A172 (cell line): ENCODE measurements at places on chromosomes 1 and 21.
A peak's percentile ranks its signal among the peaks of the same experiment; 100 is the strongest.

DNA sequence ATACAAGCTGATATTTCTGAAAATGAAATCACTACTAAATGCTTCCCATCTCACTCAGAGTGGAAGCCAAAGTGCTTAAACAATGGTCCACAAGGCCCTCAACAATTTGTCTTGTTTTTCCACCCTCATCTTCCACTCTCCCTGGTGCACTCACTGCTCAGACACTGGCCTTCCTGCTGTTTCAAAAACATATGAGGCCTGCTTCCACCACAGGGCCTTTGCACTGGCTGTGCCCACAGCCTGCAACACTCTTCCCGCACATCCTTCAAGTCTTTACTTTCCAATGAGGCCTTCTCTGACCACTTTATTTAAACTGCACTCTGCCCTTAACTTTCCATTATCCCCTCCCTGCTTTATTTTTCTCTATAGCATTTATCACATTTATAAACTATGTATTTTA is 53.8 kb downstream of the SYNJ1 start:
- no peak for DNase-seq

GRCh38 chr1:81129776-81130175 is 671.0 kb upstream of the ADGRL2 start:
- DNase-seq: no peak

GRCh38 chr1:152186556-152187285 is 27.7 kb upstream of the RPTN start:
- DNase-seq: peak; percentile 35

- DNase-seq: no peak
These were observed 24.6 kb upstream of the LYPLAL1 start for GRCh38 chr1:219149009-219149577.

GRCh38 chr1:3109355-3109754 is 40.4 kb downstream of the PRDM16 start:
- no peak for DNase-seq

- no peak for DNase-seq
These were observed 29.1 kb downstream of the STPG1 start for GRCh38 chr1:24384251-24385090.

DNA sequence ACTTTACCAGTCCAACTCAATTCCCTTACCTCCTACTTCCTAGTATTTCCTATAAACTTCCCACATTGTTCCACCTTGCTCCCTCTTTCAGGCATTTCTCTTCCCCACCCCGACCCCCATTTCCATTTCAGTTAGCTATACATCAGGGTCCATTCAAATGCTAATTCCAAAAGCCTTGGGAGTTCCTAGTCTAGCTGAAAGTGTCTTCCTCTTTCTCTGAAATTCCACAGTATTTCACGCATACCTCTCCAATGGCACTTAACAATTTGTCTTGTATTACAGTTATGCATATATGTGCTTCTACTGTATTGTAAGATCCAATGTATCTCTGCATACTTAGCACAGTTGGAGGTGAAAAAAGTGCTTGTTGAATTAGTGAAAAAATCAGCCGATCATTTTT is 94.9 kb downstream of the ZNF644 start:
- no peak for DNase-seq

DNA sequence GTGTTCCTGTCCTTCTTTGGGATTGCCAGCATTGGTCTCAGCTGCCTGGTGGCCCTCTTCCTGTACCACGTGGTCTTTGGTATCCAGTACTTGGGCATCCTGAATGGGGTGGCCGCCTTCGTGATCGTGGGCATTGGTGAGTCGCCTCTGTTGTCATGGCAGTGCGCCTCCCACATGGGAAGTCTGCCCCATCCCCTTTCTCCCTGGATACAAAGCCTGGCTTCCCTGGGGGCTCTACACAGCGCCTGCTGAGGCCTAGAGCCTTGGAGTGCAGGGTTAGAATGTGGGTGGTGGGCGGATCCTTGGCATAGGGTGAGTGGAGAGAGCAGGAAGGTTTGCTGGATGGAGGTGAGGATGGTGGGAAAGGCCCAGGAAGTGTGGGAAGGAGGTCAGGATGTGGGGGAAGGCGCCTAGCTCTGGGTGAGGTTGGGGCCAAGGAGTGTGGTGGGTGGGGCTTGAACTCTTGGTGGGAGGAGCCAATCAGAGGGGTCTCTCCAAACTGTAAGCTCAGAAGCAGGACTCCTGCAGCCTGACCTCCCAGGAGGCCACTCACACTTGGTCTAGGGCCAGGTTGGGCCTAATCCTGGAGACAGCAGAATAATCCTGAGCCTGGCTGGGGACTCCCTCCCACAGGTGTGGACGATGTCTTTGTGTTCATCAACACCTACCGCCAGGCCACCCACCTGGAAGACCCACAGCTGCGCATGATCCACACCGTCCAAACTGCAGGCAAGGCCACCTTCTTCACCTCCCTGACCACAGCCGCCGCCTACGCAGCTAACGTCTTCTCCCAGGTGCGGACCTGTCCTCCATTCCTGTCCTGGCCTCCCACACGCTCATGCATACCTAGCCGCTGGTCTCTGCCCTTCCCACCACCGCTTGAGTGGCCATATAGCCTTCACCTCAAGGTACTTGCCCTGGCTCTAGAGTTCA is 36.7 kb downstream of the DISP3 start:
- no peak for DNase-seq

GRCh38 chr1:106975944-106976343 is 80.5 kb upstream of the PRMT6 start:
- no peak for DNase-seq

DNA sequence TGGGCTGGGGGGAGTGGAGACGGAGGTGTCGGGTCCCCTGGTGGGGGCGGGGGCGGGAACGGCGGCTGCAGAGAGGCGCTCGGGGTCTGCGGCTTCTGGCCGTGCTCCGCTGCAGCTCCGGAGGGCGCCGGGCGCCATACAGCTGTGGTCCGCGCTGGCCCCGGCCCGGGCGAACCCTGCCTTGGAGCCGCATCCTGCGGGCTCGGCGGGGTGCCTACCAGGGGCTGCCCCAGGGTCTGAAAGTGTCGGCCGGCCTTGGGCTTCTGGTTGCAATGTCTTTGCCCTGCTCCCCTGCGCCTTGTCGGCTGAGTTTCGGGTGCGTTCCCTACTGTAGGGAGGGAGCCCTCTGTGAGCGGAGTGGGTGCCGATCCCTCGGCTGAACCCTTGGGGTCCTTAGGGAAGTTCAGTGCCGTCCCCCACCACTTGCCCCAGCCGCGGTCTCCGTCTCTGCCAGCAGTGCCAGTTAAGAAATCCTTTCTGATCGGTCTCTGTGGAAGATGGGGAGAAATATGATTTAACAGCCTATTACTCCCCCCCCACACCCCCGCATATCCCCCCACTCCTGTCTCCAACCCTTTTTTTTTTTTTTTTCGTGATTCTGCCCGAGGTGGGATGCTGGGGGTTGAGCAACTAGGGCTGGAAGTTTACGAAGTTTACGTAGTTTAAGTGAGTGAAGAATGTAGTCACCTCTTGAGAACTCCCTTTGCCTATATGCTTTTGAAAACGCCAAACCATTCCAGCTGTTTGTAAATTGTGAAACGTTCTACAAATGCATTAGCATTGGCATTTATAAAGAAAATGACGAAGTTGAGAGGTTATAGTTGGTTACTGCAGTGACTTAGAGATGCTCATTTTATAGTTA is 588 bp downstream of the NEXN start:
- peak; percentile 39 for DNase-seq

DNA sequence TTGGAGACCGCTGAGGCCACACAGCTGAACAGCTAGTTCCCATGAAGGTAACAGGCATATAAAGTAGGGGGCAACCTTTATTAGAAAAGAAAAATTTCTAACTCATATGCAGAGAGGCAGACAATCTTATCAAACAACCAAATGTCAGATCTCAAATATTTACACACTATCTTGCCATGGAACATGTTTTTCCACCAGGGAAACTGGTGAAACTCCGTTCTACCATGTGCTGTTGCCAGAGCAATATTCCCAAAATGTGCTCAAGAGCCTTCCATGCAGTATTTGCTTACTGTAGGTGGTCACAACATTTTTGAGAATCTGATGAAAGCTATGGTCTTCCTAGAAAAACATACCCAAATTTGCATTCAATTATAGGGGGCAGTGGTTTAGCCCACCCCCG is 143.4 kb upstream of the MAGI3 start:
- DNase-seq: no peak

DNA sequence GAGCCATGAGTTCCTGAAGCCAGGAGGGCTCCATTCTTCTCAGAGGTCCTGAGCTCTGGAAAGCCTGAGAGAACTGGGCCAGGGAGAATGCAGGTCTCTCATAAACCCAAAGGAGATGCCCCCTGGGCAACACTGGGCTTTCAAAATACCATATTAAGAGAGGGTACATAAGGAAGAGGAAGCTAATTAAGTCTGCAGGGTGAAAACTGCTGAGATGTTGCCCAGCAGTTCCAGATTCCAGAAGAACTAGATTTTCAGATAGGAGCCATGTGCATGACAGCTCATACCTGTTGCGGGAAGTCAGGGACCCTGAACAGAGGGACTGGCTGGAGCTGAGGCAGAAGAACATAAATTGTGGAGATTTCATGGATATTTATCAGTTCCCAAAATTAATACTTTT is 40.9 kb downstream of the CYP4A11 start:
- no peak for DNase-seq

DNA sequence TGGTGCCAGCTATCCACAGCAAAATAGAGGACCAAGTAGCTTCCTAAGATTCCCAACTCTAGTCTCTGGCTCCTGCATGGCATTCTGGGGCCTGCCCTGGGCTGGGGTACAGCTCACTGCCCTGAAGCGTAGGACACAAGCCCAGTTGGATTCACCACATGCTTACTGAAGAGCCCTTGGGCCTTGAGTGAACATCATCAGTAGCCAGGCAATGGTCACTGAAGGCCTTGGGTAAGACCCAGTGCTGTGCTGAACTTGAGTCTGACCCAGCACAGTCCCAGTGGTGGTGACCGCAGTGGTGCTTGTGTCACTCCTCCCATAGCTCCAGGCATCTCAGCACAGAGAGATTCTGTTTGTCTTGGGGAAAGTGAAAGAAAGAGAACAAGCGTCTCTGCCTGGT is 7.7 kb upstream of the LCE3A start:
- DNase-seq: no peak

- no peak for DNase-seq
These were observed 325.4 kb downstream of the CHRM3 start for GRCh38 chr1:239711768-239712167.

GRCh38 chr1:147472966-147473732 is 68.2 kb upstream of the BCL9 start:
- DNase-seq: no peak

GRCh38 chr1:240021709-240022108 is 70.0 kb upstream of the FMN2 start:
- DNase-seq: no peak

DNA sequence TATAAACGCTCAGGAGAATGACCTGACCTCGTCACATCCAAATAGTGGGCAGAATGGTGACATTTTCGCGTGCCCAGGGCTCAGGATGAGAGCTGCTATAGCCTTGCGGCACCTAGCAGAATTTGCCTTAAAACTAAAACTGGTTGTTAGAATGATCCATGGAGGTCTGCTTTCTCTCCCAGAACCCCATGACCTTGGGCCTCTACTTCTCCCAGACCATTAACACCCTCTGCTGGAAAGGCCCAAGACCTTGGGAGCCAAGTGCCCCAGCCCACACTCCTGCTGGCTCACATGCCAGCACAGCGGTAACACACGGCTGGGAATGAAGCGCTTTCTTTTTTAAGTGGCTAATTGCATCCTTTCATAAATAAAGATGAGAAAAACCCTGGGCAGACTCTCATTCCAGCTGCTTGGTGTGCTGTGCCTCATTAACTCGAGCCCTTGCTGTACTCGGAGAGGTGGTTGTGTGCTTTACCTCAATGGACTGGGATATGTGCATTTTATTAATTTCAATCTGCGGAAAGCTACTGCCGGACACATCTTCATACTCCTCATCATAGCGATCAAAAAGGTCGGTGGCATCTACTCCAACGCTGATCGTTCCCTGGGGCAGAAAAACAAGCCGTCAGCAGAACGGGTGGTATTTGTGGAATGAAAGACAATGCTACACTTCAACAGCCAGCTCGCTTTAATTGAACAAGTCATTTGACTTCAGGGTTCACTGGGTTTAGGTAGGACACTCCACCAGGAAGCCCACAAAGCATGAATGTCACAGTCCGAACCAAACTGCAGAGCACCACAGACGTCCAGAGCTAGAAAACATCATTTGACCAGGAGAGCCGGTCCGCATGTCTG is 29.0 kb downstream of the THAP3 start:
- no peak for DNase-seq

- no peak for DNase-seq
These were observed 53.3 kb downstream of the IVNS1ABP start for GRCh38 chr1:185263780-185264179.

DNA sequence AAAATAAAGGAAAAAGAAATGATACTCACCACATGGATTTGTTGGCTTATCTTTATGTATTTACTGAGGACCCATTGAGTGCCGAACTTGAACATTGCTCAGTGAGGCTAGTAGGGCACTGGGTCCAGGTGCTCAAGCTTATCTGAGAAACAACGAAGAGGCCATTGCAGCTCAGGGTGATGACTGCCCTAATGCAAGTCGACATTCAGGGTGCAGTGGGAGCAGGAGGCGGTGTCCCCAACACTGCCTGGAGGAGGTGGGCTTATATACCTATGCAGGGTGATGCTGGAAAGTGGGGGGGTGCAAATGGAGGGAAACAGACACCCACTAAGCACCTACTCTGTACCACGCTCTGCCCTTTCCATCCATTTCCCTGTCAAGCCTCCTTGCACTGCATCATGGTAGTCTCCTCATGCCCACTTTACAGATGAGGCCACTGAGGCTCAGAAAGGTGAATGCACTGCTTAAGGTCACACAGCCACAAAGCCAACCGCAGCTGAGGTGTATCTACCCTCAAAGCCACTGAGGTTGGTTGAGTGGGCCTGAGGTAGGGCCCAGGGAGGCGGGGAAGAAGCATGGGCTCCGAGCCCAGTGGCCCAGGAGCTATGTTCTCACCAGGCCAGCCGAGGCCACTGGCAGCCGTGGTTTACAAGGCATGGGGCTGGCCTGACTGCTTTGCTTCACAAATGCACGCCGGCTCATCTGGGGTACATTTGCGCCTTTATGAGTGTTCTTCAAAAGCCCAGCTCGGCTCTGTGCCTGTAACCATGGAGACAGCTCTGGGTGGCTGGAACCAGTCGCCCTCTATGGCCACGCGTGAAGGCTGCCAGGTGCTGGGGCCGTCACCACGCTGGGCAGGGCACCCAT is 103.8 kb downstream of the EPHB2 start:
- no peak for DNase-seq

DNA sequence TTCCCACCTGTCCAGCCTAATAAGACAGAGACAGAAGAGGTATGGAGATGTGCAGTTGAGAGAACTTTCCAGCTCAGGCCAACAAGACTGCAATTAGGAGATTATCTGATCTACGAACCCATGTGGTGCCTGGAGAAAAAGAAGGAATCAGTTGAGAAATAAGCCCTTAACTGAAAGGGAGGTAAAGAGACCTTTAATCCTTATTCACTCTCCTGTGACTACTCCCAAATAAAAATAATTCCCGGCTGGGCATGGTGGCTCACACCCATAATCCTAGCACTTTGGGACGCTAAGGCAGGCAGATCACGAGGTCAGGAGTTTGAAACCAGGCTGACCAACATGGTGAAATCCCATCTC is 31.9 kb upstream of the SARS1 start:
- DNase-seq: no peak

GRCh38 chr21:32733990-32734613 is 6.3 kb upstream of the SYNJ1 start:
- DNase-seq: no peak

GRCh38 chr1:75727571-75727970 is 3.1 kb downstream of the ACADM start:
- no peak for DNase-seq
